Activated CD4-positive, CD25-positive, alpha-beta regulatory T cell treated with anti-CD3 and anti-CD28 coated beads, Interleukin-2, amount 50 U/mL, for 72 hours (primary cell): ENCODE measurements at places on chromosomes 7 and 10.

- DNase-seq, result no peak
Measured at GRCh38 chr7:110962374-110962773, 128.6 kb upstream of the LRRN3 start.

DNA sequence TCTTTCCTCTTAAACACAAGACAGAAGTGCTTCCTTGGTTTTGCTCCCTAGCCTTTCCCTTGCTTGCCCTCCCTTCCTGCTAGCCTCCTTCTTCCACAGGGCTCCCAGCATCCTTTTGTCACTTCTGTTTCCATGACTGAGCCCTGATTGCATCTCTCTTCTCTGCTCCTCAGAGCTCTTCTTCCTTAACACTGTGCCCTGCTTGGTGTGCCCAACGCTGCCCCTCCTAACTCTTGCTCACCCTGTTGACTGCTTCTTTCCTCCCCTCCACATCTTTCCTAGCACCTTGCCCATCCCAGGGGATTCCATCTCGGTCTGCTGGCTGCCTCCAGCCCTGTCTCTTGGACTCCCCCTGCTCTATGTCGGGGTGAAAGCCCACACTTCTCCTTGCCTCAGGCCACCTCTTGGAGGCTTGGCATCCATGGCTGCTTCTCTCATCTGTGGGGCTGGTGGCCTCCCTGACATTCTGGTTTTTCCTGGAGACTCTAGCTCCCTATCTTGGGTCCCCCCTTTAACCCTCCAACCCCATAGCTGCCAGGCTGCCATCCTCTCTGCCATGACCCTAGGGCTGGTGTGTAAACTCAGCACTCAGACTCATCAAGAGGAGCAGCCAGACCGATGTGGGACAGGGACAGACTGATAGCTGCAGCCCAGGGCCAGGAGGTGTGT lies 5.8 kb downstream of the IGFBP1 start:
- DNase-seq, result no peak

DNA sequence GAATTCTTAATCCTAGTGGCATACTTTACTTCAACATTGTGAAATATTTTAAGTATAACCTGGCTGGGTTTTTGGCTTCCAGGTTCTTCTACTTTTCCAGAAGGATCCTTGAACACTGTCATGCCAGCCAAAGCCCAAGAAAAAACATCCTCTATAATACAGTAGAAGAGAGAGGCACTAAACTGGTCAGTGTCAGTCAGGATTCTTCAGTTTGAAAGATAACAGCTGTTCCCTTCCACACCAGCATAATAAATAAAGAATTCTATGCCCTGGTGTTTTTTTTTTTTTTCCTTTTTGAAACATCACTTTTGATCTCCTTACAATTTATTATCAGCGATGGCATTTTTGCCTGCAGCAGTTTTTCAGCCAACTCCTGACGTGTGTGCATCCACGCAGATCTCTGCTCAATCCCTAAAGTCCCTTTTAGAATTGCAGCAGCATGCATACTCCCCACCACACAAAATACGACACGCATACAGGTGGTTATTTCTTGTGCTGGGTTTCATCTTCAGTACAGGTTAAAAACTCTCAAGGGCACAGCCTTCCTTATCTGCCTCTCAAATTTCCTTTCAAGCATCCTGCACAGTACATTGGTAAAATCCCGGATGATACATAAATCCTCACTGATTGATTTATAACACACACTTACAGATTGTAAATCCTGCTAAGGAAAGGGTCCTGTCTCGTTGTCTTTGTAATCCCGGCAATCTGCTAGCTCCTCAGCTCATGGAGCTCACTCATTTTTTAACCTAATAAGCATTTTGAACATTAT lies 100.2 kb downstream of the TPK1 start:
- DNase-seq, result no peak

DNA sequence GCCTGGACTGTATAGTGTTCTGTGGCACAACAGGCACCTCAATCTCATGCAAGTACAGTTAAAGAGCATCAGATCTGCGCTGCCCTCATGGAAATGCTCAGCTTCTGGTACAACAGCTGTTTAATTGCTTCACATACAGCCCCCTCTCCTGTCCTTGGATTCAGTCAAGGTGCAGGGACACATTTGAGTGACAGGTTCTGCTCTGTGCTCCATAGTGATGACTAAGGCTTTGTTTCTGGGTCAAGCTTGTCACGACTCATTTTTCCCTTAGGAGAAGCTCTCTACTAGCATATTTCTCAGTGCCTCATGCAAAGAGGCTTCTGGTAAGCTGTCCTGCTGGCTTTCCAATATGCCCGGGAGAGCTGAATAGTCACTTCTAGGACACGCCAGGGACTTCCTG lies 26.8 kb upstream of the MYO3A start:
- no peak for DNase-seq

DNA sequence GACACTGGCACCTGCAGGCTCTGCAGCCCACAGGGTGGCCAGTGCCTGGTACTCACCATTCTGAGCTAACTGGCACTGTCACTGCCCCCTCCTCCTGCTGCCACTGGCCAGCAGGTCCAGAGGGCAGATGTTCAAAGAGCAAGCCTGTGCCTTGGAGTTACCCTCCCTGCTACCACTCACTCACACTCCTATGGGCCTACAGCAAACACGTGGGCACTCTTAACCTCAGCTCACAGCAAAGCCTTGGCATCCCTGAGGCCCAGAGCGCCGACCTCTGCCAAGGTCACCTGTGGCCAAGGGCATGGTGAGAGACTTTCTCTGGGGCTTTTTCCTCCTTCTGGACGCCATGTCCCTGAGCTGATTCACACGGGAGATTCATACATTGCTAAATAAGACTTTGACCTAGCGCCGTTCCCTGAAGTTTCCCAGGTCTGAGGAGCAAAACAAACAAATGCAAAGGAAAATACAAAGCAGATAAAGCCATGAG lies 270.0 kb upstream of the PPP2R2D start:
- no peak for DNase-seq

- no peak for DNase-seq
Measured at GRCh38 chr7:133556048-133556447, 303.2 kb downstream of the EXOC4 start.

DNA sequence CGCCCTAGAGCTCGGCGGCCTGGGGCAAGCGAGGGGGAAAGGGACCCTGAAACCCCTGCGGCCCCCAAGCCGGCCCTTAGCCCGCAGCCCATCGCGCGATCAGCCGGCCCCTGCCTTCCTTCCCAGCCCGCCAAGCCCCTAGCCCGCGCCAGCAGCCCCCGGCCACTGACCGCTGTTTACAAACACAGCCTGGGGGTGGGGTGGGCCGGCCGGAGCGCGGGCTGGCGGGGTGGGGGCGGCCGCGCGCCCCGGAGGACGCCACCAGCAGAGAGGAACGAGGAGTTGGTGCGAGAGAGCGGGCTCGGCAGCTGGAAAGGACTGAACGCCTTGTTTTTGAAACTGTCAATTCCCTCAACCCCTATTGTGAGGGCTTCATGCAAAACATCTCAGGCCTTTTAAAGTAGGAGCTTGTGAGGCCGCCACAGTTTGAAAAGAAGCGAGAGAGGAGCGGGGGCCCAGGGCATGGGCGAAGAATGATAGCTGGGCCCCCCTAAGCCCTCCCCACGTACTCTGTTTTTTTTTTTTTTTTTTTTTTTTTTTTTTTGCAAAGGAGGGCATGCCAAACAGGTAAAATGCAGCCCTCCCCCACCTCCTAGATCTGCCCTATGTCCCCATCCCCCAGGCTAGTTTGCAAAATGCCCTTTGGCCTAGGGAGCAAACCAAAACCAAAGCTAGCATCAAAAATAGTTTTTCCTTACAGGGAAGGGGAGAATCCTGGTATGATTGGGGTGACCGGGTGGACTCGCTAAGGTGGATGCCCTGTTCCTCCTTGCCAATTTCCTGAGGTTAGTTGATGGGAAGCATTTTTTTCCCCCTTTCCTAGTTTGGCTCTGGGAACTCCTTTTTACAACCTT lies 15.0 kb downstream of the SKIDA1 start:
- no peak for DNase-seq

DNA sequence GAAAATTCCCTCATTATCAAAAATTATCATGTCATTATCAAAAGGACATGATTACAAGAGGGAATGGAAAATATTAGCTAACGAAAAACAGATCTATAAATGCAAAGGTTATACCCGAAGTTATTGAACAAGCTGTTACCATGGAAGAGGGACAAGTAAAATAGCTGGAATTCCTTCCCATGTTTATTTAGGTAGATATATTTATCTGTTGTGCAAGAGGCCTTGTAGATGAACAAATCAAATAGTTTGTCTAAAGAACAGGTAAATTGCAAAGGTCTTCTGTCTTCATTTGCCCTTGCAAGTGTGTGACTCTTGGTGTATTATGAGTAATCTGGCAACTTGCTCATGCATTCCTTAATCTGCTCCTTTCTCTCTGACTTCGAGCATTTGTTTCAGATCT lies 1170.9 kb downstream of the SORCS1 start:
- no peak for DNase-seq

GRCh38 chr10:3892440-3893425 lies 107.7 kb upstream of the KLF6 start:
- no peak for DNase-seq

- no peak for DNase-seq
Measured at GRCh38 chr7:74525881-74526280, 72.2 kb downstream of the GTF2IRD1 start.

DNA sequence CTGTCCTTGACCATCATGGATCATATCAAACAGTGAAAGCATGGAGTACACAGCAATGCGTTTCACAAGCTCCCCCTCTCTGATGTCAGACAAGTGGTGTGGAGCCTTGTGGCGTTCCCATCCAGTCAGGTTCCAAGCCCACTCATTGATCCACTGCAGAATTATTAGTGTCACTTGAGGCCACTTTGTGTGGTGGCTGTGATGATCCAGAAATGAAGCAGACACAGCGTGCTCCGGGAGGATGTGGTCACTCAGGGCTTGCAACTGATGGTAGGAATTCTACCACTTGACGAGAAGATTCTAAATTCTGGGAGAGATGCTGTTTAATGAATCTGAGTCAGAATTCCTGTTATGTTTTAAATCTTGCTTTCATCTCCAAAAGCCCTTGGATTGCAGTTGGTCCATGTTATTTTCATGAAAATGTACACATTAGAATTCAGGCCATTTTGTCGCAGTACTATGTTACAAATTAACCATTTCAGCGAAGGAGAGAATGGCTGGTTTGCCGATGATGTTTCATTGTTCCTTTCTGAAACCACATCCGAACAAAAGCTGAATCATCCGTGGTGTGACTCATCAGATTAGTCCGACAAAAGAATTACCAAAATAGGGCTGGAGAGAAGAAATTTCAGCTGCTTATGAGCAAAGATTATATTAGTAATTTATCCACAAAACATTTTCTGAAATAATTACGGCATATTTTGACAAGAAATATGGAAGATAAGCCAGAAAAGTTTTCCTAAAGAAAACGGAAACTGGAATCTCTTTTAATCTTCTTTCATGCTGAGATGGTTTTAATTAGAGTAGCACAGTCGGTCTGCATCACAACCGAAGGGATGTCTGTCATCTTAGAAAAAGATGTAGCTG lies 48.1 kb downstream of the INSYN2A start:
- DNase-seq, result no peak

DNA sequence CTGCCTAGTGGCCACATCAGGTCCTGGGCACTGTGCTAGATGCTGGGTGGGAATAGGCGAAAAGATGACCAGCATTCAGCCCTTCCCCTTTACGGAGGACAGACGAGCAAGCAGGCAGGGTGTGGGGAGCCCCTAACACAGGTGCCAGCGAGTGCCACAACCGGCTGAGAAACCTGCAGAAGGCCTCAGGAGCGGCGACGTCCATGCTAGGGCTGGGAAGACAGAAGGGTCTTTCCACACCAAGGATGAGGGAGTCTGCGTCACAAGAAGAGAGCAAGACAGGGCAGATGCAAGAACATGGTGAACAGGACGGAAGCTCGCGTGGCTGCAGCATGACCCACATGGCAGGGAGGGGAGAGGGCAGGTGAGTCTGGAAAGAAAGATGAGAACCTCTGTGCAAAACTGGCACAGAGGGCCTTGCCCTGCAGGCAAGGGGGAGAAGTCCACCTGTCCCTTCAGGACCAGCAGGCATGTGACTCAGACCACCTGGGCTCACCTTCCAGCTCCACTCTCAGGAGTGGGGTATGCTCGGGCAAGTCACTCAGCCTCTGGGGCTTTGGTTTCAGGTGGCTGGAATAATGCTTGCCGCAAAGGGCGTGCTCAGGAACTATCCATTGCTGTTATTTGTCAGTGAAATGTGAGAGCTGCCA lies 36.6 kb downstream of the KCNH2 start:
- DNase-seq, result no peak

DNA sequence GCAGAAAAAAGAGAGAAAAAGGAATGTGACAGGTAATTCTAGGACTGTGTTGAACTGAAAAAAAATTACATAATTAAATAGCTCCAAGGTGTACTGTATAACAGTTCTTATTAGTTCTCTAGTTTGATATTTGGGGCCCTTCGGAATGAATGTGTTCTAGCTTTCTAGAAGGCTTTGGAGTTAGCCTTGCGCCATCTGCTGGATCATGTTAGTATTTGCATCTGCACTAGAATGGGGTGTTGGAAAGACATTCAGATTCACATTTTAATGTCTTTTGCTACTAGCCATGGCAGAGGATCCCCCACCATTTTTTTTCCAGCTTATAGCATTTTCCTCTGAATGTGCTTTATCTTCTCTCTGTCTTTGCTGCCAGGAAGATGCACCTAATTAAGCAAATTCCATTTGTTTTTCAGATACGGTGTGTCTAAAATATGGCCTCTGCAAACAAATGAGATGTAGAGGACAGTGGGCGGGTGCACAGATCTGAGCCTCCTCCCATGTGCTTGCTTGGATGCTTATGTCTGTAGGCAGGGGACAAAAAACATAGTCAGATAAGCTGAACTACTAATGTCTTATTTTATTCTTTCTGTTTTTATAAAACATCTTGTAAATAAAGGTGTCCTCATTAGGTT lies 238.5 kb downstream of the PHF14 start:
- DNase-seq, result peak; percentile 35

- DNase-seq, result no peak
Measured at GRCh38 chr10:13233358-13233757, 816 bp downstream of the UCMA start.

- no peak for DNase-seq
Measured at GRCh38 chr7:130142654-130143333, 62.4 kb downstream of the TMEM209 start.

- DNase-seq, result no peak
Measured at GRCh38 chr10:70331486-70332268, 47.9 kb upstream of the NPFFR1 start.

DNA sequence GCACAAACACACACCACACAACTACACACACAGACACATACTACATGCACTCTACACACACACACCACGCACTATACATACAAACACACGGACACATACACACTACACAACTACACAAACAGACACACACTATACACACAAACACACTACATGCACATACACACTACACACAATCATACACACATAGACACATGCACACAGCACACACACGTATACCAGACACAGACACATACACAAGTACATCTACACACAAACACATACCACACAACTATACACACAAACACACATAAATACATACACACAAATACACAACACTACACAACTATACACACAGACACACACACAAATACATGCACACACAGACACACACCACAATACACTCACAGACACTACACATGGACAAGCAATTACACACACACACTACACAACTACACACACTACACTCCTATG lies 4.6 kb downstream of the GPR15LG start:
- DNase-seq, result no peak

GRCh38 chr7:15332956-15333355 lies 228.9 kb downstream of the AGMO start:
- no peak for DNase-seq

- no peak for DNase-seq
Measured at GRCh38 chr7:110130669-110131068, 960.3 kb upstream of the LRRN3 start.
